Activated T-helper 17 cell treated with anti-CD3 and anti-CD28 coated beads, Interleukin-2, amount 50 U/mL, for 72 hours (primary cell): ENCODE measurements at places on chromosomes 5 and 9. TPM values are rescaled to one million over a fixed set of nuclear protein-coding genes. Genes with fewer than 3 reads are reported as not detected.

WHRN gene
- total RNA-seq = 29.1 TPM

ORM1 gene
- not detected for total RNA-seq

CMYA5 gene
- 0.50 TPM for total RNA-seq

TAF11L13 gene
- not detected for total RNA-seq

MLANA gene
- total RNA-seq = not detected

C9orf43 gene
- 0.76 TPM for total RNA-seq

GPR21 gene
- total RNA-seq = 1.5 TPM

SAXO1 gene
- 0.37 TPM for total RNA-seq

CDC20B gene
- total RNA-seq = not detected

PCSK1 gene
- not detected for total RNA-seq

MOB3B gene
- 0.24 TPM for total RNA-seq
